ENCODE measurements at places on chromosomes 3 and 15.

DNA sequence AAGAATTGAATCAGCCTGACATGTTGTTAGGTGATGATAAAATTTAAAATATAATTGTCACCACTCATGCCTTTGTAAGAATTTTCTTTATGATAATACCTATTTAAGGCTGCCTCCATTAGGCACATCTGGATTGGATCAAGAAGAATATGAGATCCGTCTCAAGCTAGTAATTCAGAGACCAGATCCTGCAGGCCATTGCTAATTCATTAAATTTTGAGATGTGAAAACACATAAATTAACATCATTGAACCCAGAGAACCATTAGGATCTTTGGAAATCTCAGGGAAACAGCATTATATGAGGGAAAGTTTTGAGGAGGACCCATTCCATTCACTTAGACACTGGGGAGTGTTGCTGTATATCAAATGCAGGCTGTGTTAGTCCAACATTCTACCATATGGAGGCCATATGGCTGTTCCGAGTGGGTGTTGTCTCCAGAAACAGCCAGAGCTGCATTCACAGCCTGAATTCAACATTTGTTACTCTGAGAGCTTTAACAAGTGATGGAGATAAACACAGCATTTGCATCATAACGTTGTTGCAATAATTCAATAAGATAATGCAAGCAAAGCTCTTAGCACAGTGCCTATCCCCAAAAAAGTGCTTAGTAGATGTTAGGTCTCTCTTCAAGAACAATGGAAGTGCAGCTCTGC is 67.4 kb downstream of the DTWD1 start:
- DNase-seq = peak; percentile 11

GRCh38 chr15:73990250-73991005 is 1.7 kb downstream of the STOML1 start:
- no peak for DNase-seq

- no peak for DNase-seq
Measured at GRCh38 chr3:525415-525814, 328.9 kb downstream of the CHL1 start.

DNA sequence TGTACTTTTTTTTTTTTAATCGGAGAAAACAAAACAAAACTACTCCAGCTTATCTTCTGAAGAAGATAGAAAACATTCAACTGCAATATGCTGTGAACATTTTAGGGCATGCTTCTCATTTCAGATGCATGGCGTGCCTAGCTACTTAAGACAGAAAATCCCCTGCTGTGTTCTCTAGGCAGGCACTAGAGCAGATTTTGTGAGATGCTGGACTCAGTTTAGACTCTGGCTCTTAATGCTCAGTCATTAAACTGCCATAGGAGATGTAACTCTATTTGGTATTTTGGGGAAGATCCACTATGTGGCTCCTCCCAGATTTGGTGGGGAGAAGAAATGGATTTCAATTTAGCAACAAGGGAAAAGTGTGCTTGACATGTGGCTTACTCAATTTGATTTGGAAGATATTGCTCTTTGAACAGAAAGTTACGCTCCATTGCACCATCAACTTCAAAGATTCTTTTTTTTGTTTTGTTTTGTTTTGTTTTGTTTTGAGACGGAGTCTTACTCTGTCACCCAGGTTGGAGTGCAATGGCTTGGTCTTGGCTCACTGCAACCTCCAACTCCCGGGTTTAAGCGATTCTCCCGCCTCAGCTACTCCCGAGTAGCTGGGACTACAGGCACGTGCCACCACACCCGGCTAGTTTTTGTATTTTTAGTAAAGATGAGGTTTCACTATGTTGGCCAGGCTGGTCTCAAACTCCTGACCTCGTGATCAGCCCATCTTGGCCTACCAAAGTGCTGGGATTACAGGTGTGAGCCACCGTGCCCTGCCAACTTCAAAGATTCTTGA is 62.0 kb upstream of the LEKR1 start:
- no peak for DNase-seq

DNA sequence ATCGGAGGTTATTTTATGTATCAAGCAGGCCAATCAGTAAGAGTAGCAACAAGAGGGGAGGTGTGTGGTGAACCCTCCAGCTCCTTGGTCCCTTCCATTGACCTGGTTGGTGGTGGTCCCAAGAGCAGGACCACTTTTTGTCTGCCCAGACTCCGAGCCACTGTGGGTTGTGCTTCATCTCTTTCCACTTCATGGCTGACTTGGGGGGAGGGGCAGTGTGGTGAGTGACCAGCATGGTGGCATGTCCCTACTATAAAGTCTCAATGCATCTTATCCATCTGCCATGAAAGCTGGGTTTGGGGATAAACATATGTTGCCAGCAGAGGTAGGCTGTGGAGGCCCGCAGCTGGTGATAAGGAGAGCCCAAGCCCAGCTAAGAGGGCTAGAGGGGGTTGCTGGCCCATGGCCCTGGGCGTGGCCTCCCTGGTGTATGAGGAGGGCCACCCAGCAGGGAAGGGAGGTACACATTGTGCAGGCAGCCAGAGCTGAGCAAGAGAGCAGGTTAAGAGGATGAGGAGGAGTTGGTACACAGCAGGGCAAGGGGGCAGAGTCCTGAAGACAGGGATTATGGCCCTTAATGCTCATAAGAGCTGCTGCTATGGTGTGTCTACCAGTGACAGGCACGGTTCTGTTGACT is 7.0 kb downstream of the AEN start:
- no peak for DNase-seq

DNA sequence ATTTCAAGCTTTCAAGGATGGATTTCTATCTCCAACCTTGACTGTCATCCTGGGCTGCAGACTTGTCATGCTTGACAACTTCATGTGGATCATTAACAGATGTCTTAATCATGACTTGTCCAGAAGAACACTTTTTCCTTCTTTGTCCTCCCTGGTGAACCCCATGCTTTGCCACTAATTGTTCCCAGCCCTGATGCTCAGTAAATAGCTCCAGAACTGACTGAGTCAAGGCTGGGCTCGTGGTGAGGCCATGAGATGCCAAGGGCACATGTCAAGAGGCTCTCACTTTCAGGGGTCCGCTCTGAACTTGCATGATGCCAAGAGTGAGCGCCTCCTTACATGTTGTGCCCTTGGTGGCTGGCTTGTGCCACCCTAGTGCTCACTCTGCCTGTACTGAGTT is 48.9 kb upstream of the KY start:
- no peak for DNase-seq

DNA sequence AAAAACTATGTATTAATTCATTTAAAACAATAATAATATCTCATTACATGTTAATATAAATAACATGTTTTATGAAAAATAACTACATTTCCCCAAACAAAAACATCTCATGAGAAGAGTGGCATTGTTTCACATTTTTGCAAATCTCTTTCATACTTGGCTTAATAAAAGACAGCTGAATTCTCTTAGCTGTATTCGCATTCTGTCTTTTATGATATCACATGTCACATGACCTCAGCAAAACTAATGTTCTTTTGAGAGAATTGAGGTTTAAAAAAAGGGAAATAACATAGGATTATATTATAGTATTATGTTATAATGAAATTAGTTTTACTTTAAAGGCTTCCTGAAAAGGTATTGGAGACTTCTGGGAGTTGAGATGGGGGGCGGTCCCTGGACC is 48.4 kb upstream of the SPPL2A start:
- no peak for DNase-seq

- DNase-seq = no peak
Measured at GRCh38 chr15:88231909-88232644, 24.5 kb downstream of the NTRK3 start.

- no peak for DNase-seq
Measured at GRCh38 chr15:53962646-53963561, 15.3 kb upstream of the UNC13C start.

DNA sequence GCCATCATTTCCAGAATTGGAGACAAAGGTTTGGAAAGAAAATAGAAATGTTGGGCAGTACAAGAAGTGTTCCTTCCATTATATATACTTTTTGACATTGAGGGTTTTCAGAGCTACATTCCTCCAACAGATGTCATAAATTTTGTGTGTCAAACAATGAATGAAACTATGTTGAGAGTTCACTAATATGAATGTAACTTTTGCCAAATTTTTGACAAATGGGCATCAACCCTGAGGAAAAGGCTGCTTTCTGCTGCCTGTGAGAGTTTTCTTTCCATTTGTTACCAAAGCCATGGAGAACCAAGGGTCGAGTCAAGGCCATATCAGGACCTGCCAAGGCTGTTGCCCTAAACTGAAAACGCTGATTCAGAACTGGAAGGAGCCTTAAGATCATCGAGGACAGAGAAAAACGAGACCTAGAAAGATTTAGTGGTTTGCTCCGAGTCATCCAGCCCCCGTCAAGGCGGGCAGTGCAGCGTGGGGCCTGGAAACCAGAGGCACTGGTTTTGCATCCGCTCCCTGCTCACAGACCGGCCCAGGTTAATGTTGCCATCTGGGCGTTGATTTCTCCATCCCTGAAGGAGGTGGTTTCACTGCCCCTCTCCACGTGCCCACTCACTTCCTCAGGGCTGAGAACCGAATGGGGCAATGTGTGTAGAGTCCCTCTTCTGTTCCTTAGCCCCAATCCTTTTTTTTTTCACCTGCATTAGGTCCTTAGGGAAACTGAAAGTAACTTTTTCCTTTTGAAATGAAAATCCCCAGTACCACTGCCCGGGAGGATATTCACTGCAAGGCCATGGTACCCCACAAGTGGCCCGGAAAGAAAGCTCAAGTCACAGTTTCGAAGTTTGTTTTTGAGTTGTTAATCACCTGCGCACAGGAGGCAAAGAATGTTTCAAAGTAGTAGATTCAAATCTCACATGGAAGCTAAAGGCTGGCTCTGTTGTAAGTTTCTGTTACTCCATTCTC is 32.8 kb downstream of the TPM1 start:
- DNase-seq = no peak

DNA sequence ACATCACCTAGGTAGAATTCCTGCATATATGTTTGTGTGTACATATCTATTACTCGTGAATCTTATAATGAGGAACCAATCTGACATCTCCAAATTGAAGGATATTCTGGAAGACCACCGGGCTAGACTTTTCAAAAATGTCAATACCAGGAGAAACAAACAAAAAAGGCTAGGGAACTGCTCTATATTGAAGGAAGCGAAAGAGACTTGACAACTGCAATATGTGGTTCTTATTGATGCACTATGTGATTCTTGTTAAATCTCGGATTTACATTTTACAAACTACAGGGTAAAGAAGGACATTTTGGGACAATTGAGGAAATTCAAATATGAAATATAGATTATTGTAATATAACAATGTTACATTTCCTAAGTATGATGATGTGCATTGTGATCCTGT is 137.5 kb upstream of the CCDC54 start:
- DNase-seq = no peak

DNA sequence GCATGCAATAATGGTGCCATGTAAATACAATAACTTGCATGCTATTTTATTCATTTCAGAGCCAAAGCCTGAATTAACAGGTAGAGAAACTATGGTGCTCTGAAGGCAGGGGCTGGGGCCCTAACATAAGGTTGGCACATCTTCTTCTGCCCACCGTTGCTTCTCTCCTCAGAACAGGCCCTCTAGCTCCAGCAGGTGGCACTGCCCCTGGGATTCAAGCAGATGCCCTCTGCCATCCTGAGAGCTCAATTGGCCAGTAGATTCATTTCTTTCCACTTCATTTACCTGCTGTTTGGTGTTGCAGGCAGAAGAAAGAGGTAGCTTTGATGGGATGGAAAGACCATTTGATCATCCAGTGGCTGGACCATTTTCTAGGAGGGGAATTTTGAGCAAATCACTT is 130.5 kb downstream of the FOXB1 start:
- no peak for DNase-seq

GRCh38 chr15:44130778-44131177 is 64.3 kb downstream of the FRMD5 start:
- DNase-seq = no peak

DNA sequence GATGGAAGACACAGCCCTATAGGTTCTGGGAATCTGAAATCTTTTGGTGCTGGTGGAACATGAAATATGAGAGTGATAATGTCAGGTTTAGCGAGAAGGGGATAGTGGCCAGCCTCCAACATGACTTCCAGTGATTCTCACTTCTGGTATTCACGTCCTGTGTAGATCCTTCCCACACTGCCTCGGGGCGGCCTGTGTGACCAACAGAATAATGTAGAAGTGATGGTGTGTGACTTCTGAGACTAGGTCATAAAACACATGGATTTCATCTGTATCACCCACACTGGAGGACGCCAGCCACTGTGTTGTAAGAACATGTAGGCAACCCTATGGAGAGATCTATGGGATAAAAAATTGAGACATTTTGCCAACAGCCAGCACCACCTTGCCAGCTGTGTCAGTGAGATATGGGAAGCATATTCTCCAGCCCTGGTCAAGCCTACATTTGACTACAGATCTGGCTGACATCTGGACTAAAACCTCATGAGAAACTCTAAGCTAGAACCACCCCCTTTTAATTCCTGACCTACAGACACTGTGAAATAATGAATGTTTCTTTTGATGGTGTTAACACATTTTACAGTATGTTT is 25.5 kb upstream of the NUDT16 start:
- no peak for DNase-seq

- DNase-seq = no peak
Measured at GRCh38 chr3:66196633-66197032, 24.2 kb upstream of the SLC25A26 start.

DNA sequence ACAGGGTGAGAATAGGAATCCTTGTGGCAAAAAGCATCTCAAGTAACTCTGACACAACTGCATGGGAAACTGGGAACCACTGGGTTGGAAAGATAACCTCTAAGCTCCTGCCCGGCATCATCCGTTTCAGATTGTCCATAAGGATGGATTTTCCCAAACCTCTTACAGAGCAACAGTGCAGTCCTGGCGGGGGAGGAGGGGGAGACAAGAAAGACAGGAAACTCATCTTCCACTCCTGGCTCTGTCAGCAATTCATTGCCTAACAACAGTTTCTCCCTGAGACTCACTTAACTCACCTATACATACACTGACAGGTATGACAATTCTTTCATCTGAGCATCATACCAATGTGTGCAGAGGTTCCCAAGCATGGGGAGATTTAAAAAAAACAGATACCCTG is 279.0 kb downstream of the RPLP1 start:
- no peak for DNase-seq

GRCh38 chr3:156536524-156537316 is 18.2 kb downstream of the SSR3 start:
- DNase-seq = no peak

DNA sequence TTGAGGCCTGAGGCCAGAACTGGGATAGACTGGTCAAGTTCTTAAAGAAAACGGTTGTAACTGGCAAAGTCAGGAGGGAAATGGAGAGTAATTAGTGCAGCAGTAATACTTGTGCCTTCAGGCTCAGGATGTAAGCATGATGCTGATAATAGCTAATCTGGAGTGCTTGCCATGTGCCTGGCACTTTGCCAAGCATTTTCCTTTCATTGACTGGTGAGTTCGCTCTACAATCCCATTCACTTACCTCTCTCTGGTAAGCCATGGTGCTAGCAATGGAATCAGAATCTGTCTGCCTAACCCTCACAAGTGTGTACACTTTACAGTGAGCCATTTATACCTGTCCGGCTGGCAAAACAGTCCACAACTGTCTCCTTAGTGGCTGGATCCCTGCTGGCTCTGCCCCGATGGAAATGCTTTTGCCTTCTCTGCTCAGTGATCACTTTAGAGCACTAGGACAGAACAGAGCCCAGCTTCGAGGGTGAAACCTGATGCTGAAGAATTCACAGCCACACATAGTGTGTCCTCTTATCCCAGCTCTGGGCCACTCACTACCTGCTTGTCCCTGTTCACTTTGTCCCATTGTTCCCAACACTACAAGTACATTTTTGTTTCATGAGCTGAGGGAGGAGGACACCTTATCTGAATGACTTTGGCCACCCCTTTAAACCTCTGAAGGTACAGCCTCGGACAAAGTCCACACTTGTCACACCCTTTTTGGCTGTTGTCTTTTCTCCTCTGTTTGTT is 10.3 kb downstream of the CHP1 start:
- DNase-seq = no peak
